Cortex of kidney (tissue), 1 donor: ENCODE measurements at places on chromosomes 7 and 10.

- no peak for DNase-seq
Measured at GRCh38 chr10:113336549-113337130, 216.2 kb upstream of the HABP2 start.

- no peak for DNase-seq
Measured at GRCh38 chr10:99389729-99390480, 40.5 kb downstream of the GOT1 start.

DNA sequence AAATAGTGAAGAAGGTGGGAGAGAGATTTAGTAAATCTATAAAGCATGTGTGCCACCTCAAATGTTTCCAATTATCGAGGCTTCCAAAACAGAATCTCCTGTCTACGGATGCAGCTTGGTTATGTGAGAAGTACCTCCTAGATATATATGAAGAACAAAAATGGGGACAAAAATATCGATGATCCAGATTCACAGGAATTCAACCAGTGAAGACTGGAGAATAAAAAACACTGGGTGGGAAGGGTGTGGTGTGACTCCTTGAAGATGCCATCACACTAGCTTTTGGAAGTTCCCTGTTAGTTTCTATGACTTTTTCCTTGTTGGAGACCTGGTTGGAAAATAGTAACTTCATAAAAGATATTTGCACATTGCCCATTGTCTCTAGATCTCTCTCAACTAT, 152.4 kb downstream of the LRRC4 start:
- DNase-seq: no peak

DNA sequence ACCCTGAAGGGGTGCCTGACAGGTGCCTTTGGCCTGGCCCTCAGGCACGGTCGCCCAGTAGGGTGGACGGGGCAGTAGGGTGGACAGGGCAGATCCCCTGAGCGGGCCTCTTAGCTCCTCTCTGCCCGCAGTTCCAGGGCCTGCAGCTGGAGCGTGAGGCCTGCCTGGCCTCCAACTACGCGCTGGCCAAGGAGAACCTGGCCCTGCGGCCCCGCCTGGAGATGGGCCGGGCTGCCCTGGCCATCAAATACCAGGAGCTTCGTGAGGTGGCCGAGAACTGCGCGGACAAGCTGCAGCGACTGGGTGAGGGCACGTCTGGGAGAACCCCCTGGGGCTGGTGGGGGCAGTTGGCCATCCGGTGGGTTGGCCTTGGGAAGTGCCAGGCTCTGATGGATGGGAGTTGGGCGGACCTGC, 1.7 kb downstream of the VPS37D start:
- no peak for DNase-seq

- no peak for DNase-seq
Measured at GRCh38 chr7:100489824-100490223, 6.1 kb downstream of the NYAP1 start.

- no peak for DNase-seq
Measured at GRCh38 chr10:76139431-76139830, 708.0 kb downstream of the LRMDA start.

- no peak for DNase-seq
Measured at GRCh38 chr7:157637216-157637949, 300.6 kb downstream of the DNAJB6 start.

DNA sequence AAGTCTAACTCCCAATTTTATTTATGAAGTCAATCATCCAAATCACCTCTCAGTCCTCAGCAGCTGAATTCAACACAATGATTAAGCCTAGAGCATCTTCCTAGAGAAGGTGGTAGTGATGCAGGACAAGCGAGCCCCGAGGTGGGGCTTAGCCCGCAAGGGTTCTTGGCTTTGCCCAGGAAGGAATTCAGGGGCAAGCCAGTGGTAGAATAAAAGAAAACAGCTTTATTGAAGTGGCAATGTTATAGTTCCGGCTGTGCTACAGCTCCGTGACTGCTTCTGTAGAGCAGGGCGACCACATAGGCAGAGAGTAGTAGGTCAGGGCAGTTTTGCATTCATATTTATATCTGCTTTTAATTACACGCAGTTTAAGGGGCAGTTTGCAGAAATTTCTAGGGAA, 18.1 kb downstream of the IL2RA start:
- no peak for DNase-seq

- DNase-seq: no peak
Measured at GRCh38 chr7:96041171-96041570, 268.8 kb downstream of the DYNC1I1 start.

- no peak for DNase-seq
Measured at GRCh38 chr7:33748793-33749192, 156.5 kb upstream of the BMPER start.

GRCh38 chr7:150916670-150917069, 61.5 kb downstream of the KCNH2 start:
- no peak for DNase-seq

GRCh38 chr10:60282771-60283353, 106.8 kb downstream of the ANK3 start:
- DNase-seq: no peak

GRCh38 chr7:123604739-123605138, 3.1 kb downstream of the ASB15 start:
- DNase-seq: no peak

DNA sequence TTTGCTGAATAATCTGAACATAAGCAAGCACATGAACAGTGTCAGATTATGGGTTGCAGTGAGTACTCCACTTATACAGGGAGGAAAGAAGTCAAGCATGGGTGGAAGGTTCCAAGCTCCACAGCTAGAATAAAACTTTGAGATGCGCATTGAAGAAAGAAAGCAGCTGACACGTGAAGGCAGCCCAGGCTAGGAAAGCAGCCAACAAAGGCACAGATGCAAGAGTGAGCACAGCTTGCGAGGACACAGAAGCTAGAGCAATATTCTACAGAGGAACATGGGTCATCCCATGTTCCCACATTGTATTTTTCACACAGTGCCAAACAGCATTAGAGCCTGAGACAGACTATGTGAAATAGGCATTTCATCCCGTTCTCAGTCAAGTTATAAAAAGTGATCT, 194.6 kb upstream of the TBX20 start:
- no peak for DNase-seq

GRCh38 chr10:129908406-129908805, 55.7 kb downstream of the EBF3 start:
- DNase-seq: no peak

DNA sequence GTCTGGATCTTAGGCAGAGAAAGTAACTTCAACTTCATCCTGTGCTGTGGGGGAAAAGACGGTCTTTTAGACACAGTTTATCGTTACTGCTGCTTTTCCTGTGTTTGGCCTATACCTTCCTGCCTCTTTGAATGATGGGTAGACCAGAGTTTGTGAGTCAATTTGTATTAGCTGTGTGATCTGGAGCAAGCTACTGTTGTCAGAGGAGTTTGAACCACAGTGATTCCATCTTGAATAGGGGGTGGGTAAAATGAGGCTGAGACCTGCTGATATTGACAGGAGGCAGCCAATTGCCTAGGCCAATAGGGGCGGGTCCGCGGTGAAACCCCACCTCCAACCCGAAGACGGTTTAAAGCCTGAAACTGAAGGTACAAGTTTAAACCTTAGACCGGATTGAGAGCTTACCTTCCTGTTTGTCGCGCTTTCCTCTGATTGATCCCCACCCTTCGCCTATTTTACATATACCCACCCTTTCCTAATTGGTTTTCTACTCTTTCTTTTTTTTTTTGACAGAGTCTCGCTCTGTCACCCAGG, 35.8 kb upstream of the EIF4H start:
- no peak for DNase-seq

DNA sequence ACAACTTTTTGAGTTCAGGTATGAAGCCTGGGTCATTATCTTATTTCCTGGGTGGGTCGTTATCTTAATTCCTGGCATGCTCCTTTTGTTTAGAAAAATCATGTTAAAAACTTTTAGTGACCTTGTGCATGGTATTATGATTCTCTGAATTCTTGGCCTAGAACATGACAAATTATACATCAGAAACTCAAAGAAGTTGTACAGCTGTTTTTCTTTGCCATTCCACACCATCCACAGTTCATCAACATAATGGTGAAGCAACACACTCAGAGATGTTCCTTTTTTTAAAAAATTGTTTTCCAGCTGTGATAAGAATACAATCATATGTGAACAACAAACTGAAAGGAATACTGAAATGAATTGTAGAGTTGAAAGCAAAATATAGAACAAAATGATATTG, 149.2 kb upstream of the SEMA3D start:
- no peak for DNase-seq

- no peak for DNase-seq
Measured at GRCh38 chr10:49207936-49208487, 19.8 kb upstream of the TMEM273 start.

DNA sequence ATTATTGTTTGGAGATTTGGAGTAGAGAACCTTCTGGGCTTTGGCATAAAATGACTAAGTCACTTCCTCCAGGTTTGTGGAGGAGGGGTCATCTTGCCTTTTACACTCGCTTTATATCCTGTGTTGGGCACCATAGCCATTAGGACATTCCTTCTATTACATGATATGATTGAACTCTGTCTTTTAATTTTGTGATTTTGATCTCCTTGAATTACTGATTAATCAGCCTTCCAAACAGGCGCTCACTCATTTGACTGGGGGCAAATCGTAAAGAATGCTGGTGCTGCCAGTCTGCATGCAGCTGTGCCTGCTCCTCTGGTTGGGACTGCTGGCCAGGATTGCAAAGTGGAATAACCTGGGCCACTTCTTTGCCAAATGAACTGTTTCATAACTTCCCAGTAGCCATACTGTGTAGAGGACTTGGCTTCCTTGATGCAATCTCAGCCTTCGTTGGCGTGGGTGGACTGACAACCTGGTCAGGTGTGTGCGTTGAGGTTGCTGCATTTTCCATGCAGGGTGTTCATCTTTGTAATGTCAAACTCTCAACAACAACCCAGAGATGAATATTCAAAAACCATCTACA, 65.9 kb upstream of the RAB11FIP2 start:
- no peak for DNase-seq

GRCh38 chr10:29876008-29876555, 183.3 kb downstream of the JCAD start:
- no peak for DNase-seq

- no peak for DNase-seq
Measured at GRCh38 chr7:87226495-87226894, 7.0 kb upstream of the TMEM243 start.

DNA sequence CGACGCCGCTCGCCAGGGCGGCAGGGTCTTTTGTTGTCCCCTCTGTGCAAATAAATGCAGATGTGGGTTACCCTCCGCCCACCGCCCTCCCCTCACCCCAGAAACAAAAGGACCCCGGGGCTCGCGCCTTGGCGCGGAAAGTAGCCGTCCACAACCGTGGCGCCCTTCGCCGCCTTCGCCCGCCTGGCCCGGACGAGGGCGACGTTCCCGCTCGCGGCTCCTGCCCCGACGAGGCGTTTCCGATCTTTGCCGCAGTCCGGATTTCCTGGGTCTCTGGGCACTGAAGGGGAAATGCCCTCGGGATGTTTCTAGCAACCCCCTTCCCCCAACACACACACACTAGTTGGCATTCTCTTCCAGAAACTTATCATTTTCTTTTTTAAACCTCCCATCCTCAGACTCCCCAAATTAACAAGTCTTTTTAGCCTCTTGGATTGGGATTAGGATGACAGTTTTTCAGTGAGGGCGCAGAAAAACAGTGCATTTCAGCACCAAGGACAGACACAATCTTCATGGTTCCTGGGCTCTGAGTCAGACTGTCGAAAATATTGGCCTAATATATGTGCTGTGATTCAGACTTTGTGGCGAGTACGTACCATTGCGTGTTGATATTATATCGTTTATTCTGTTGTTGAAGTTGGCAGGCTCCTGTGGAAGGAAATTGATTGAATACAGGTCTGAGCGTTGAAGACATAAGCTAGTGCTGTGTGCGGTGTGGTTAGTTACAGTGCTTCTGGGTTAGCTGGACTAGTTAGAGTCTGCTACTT, 771 bp downstream of the PHYHIPL start:
- no peak for DNase-seq

DNA sequence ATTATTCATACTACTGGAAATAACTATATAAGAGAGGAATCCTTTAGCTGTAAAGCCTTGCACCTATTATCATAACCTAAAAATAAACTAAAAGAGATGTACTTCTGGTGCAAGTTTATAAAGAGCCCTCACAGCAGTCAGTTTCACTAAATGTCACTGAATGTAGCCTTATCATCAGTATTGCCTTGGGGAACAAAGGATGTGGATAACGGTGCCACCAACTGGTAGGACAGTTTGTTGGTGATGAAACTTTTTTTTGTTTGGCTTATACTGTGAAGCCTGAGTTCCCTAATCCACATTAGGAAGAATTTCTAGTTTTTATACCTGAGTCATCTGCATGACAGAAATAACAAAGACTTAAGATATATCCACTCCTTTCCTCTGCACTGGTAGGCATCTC, 117.9 kb upstream of the COL1A2 start:
- DNase-seq: no peak

- DNase-seq: no peak
Measured at GRCh38 chr7:158190756-158191155, 396.9 kb downstream of the PTPRN2 start.

- no peak for DNase-seq
Measured at GRCh38 chr10:90849956-90850749, 7.7 kb downstream of the HTR7 start.

GRCh38 chr7:18792871-18793595, 297.5 kb downstream of the HDAC9 start:
- no peak for DNase-seq

DNA sequence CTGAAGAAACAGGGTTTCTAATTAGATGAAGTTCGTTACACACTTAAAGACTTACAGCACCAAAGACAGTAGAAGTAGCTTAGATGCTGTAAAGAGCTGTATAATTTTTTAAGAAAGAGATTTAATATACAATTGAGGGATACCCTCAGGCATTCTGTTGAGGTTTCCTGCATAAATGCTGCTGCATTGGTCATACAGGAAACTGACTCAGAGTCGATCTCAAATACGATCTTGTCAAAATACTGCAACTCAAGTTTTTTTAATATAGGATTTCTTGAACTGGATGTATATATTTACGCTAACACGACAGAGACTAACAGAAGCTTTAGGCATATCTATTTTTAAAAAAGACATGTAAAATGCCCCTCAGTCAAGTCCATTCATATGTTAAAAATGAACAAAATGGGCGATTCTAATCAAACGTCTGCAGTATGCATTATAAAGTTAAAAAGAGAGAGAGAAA, 2.4 kb upstream of the ARID5B start:
- no peak for DNase-seq

DNA sequence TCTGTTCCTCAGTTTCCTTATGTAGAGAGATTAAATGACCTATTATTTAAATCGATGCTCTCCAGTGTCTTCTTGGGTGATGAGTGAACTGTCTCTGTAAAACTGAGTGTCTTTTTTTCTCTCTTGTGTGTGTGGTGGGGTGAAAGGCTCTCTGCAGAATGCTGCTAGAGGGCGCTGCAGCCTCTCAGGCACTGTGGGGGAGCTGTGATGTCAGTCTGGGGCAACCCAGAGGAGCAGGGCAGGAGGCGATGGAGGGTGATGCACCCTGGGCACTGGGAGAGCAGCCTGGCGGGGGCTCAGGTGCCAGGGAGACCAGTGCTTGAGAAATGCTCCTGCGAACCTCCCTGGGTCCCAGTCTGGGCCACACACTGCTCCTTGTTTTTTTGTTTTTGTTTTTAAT, 110.1 kb upstream of the POM121L12 start:
- no peak for DNase-seq
